ENCODE measurements at places on chromosomes 13 and 19.
A peak's percentile ranks its signal among the peaks of the same experiment; 100 is the strongest.

- DNase-seq, result no peak
Measured at GRCh38 chr19:10966809-10967208, 6.0 kb downstream of the SMARCA4 start.

GRCh38 chr19:3403489-3404323 is 37.3 kb downstream of the NFIC start:
- no peak for DNase-seq

- DNase-seq, result no peak
Measured at GRCh38 chr19:40374084-40374483, 15.9 kb downstream of the HIPK4 start.

GRCh38 chr19:8545743-8546142 is 31.5 kb downstream of the MYO1F start:
- DNase-seq, result no peak

DNA sequence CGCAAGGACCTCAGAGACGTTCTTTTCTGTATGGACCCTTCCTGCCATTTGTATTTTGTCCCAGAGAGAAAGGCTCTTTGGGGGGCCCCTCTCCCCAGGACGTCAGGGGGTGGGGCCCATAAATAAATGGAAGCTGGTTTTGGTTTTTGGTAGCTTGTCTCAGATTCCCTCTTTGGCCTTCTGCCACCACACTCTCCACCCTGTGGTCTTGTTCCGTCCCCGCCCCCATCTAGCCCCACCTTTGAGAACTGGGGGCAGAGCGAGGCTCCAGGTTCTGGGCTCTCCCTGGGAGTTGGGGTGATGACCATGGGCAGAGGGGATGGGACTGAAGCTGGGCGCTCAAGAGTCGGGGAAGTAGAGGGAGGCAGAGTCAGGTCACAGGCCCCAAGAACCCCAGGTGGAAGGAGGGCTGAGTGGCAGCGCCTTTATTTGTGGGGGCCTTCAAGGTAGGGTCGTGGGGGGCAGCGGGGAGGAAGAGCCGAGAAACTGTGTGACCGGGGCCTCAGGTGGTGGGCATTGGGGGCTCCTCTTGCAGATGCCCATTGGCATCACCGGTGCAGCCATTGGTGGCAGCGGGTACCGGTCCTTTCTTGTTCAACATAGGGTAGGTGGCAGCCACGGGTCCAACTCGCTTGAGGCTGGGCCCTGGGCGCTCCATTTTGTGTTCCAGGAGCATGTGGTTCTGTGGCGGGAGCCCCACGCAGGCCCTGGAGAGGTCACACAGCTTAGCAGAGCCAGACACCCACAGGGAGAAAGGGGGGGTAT is 3.3 kb downstream of the ISYNA1 start:
- no peak for DNase-seq

DNA sequence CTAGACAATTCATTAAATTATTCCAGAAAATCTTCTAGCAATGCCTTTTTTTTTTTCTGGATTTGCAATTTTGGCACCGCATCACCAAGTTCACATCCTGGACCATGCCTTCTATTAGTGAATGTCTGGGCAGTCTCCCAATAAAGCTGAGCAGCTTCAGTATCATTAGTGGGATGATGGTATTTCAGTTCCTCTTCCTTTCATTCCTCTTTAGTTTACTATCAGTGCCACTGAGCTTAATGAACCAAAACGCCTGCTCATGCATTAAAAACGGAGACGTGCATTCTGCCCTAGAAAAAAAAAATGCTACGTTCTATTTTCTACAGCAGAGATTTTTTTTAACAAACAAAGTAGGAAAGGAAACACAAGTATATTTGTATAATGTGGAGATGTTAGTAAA is 343.0 kb downstream of the PCDH9 start:
- DNase-seq, result no peak

- no peak for DNase-seq
Measured at GRCh38 chr13:92682832-92683517, 543.6 kb upstream of the GPC6 start.

DNA sequence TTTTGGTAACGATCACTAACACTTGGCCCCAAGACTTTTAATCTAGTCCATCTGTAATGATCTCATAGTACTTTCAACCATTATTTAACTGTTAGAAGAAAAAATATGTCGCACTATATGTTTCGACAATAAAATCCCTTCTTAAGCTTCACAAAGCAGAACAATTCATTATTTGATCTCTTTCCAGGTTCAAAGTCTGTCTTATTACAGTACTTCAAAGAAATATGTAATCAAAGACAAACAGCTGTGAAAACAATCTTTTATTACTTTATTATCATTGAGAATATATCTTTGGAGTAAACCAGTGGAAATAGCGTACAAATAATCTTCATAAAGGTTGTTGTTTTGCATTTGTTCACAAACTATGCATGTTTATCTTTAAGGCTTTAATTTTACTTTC is 93.5 kb downstream of the DACH1 start:
- DNase-seq, result no peak

GRCh38 chr13:21917086-21918015 is 246.5 kb downstream of the FGF9 start:
- no peak for DNase-seq

GRCh38 chr13:30877335-30877734 is 28.7 kb upstream of the MEDAG start:
- DNase-seq, result no peak

GRCh38 chr19:48390188-48391099 is 907 bp downstream of the KDELR1 start:
- DNase-seq, result peak; percentile 81

DNA sequence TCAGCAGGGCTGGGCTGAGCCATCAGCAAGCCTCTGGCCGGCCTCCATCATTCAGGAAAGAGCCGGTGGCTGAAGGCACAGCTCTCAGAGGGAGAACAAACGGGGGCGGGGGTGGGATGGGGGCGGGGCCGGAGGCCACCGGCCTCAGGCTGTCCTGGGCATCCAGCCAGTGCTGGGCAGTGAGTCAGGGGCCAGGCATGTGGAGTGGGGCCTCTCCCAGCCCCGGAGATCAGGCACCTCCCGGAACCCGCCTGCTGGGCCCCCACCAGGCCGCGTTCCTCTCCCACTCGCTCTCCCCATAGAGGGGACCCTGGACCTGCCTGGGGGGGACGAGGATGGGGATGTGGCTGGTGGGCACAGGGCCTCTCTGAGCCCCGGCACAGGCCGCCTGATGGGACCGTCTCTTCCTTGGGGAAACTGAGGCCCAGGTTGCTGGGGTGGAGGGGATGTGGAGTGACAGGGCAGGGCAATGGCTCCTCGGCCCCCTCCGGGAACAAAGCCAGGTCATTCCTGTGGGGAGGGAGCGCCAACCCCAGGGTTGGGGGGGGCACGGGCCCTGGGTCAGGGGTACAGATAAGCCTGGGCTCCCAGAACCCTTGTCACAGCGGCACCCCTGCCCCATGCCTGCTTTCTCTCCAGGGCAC is 12.9 kb downstream of the SPC24 start:
- no peak for DNase-seq

DNA sequence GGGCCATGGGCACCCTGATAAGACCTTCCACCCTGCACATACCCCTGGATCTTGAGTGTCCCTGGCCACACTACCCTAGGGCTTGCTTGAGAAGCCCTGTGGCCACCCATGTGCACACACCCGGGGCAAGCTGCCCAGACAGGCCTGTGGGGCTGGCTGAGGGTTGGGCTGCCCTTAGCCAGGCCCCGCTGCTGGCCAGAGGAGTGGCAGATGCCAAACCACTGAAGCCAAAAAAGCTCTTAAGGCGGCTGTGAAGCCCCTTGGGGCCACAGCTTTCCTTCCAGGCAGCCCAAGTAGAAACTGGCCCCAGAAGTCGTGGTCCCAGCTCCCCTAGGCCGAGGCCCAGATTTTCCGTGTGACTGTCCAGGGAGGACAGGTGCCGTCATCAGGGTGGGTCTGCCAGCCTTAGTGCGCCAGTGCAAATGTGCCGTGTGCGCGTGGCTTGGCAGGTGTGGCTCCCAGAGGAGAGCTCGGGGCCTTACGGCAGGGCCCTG is 14.8 kb downstream of the CEBPG start:
- DNase-seq, result no peak

DNA sequence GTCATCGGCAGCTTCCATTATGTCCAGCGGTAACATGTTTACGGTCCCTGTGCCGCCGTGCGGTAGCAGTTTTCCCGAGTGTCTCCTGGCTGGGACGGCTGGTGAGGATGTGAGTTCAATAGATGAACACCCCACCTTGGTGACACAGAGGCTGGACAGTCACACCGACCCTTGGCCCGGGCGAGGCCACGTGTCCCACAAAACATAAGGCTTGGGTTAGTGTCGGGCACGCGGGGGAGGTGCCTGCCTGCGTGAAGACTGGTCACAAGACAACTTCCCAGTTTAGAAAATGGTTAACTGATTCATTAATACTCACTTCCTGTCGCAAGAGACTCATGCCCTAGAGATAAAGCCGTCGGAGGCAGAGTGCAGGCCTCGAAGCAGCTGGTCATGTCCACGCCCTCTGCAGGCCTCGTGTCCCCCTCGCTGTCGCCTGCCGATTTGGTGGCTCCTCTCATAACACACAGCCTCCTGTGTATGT is 17.2 kb downstream of the RASA3 start:
- DNase-seq, result peak; percentile 65

DNA sequence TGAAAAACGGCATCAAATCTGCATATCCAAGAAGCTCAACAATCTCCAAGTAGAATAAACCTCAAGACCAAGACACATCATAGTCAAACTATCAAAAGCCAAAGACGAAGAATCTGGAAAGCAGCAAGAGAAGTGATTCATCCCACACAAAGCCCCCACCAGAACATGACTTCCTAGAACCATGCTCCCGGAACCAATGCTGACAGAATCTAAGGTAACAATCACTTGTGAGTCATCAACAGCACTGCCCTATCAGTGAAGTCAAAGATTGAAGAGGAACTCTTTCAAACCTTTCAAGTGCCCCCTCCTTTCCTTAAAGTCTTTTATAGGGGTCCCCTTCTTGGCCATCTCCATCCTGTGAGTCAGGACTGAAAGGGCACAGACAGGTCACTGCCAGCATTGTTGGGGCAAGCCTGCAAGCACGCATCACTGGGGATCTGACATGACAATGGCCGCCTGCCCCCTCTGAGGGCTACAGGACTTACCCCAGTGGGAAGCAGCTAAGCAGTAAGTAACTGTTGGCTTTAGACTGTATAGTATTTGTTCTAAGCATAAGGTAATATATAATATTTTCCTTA is at the start of gene CCDC70:
Gene CCDC70 (plus strand): TSS at position 247 of the 578 bp plus-strand sequence. CDS start 3,443 bp downstream, outside the sequence.
- peak; percentile 47 for DNase-seq

DNA sequence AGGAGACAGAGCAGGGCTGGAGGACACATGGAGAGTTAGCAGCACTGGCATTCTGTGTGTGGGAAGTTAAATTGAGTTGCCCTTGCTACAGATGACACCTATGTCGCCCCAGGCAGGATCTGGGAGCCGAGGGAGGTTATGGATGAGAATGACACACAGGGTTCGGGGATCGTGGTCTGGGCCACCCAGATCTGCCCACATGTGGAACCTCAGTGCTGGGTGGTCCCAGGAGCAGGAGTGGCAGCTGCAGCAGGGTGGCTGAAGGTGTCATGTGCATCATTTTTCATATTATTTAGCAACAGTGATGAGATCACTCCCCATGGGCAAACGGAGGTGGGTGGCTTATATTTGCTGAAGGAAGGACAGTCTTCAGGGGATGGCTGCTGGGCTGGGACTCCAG is 3.2 kb downstream of the IL17D start:
- no peak for DNase-seq

GRCh38 chr13:22789027-22789593 is 391.7 kb upstream of the SGCG start:
- no peak for DNase-seq

GRCh38 chr19:12034620-12035019 is 859 bp downstream of the ZNF433 start:
- no peak for DNase-seq

DNA sequence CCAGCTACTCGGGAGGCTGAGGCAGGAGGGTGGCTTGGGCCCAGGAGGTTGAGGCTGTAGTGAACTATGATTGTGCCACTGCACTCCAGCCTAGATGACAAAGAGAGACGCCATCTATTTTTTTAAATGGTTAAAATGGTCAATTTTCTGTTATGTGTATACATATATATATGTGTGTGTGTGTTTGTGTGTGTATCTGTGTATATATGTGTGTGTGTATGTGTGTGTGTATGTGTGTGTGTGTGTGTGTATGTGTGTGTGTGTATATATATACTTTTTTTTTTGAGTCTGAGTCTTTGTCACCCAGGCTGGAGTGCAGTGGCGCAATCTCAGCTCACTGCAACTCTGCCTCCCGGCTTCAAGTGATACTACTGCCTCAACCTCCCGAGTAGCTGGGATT is 42.9 kb upstream of the KLF2 start:
- no peak for DNase-seq

GRCh38 chr19:4851551-4852290 is 15.7 kb downstream of the PLIN3 start:
- peak; percentile 86 for DNase-seq

DNA sequence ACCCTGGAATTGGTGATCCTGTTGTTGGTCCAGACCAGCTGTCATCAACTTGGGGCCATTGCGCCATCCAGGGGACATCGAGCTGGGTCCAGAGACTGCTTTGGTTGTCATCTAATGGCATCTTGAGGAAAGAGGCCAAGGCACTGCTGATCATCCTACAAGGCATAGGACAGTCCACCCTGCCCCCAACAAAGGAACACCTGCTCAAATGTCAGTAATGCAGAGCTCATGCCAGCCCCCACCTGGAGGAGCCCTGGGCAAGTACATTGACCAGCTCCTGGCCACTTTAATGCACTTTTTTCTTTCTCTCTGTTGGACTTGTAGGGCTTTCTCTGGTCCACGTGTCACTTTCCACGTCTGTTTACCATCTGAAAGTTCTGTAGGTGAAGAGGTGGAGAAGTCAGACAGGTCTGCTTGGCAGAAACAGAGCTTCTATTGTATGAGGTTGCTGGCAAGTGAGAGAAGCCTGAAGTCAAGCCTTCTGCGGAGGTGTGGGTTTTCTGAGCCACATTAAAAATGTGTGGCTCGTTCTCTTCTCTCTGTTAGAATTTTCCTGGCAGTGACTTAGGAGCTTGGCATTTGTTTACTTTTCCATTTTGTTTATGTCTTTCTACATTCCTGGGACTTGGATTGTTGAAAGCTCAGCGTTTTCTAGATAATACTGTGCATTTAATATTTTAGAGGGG is 124.0 kb upstream of the RNF113B start:
- no peak for DNase-seq

DNA sequence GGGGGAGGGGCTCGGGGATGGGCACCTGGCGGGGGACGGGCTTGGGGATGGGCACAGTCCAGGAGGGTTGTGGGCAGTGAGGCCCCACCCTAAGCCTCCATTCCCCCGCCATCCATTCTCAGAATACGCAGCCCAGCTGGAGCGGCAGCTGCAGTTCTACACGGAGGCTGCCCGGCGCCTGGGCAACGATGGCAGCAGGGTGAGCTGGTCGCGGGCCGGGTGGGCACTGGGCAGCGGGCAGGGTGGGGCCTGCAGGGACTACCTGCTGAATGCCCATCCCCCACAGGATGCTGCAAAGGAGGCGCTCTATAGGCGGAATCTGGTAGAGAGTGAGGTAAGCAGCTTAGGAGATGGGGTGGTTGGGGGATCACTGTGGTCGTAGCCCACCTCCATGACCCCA is 8.3 kb downstream of the PODNL1 start:
- no peak for DNase-seq

- no peak for DNase-seq
Measured at GRCh38 chr13:80552851-80553440, 212.0 kb upstream of the SPRY2 start.

- no peak for DNase-seq
Measured at GRCh38 chr19:46390121-46390858, 23.1 kb downstream of the CCDC8 start.
